NCI-H1105 (cell line): ENCODE measurements at places on chromosomes 11 and 22.

- peak; percentile 77 for DNase-seq
Observed at GRCh38 chr22:50218996-50219727, 18.4 kb downstream of the SELENOO start.

DNA sequence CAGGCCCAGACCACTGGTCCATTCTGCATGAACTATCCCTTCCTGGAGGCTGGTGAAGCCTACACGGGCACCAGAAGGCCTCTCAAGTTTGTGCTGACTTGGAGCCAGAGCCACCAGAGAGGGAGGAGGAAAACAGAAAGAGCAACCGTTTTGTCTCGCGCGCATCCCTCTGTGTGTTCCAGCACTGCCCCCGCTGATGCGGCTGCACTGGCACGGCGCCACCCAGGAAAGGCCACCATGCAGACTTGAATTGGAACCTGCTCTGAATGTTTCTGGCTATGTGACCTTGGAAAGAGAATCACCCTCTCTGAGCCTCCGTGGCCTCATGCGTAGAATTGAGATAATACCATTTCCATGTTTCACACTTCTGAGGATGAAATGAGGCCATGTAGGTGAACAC lies 7.4 kb upstream of the ACRV1 start:
- DNase-seq = no peak

DNA sequence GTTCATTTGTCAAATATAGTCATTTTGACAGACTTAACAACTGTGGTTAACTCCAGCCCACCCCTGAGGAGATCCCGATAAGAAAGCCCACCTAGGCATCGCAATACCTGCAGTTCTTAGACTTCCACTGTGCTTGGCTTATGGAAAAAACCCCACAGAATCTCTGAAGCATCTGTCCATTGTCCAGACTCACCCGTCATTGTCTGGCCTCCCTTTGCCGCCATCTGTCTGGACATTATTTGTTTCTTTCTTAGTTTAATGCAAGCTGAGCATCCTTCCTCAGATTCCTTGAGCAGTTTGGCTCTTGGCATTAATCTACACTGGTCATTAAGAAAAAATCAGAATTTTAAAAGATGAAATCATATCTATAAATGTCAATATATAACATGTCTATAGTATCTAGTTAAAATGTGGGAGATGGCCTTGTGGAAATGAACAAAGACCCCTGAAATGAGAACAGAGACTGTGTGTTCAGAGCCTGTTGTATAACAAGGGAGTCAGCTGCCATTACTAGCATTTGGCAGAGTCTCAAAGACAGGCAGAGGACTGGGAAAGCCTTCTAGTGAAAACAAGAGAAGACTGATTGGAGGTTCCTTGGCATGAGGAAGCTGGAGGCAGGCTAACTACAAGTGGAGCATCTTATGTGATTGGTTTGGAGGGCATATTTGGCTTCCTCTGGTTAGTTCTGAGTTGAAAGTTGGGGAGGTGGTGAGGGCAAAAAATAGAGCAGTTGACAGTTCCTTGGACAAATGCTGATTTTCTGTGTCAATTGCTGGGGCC lies 80.4 kb downstream of the SPON1 start:
- no peak for DNase-seq

DNA sequence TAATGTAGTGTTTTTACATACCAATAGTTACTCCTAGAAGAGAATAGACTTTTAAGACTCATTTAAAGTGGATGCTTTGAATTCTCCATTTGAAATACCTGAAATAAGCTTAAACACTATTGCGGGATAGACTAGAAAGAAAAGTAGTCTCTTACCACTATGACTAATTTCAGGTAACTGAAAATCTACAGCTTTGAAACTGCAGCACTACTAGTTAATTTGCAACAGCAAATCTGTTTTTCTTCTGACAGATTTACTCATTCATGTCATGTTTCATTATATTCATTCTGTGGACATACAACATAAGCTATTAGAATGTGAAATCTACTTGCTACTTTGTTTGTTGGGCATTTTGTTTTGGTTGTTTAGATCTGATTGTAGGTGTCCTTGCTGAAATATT lies 153.6 kb downstream of the MAML2 start:
- DNase-seq = no peak

DNA sequence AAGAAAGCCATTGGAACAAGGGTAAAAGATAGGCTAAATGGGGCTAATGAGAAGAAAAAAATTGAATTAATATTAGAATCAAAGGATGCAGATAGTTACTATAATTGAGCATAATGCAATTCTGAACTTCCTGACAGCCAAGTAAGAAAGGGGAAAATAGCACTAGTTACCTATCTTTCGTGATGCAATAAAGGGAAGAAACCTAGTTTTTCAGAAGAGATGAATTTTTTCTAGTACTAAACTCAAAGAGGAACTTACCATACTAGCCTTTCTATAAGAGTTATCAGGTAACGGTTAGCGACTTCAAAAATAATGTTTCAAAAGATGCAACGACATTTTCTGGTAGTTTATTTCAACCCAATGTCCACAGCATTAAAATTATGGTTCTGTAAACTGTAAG lies 8.8 kb upstream of the WT1 start:
- DNase-seq = no peak

DNA sequence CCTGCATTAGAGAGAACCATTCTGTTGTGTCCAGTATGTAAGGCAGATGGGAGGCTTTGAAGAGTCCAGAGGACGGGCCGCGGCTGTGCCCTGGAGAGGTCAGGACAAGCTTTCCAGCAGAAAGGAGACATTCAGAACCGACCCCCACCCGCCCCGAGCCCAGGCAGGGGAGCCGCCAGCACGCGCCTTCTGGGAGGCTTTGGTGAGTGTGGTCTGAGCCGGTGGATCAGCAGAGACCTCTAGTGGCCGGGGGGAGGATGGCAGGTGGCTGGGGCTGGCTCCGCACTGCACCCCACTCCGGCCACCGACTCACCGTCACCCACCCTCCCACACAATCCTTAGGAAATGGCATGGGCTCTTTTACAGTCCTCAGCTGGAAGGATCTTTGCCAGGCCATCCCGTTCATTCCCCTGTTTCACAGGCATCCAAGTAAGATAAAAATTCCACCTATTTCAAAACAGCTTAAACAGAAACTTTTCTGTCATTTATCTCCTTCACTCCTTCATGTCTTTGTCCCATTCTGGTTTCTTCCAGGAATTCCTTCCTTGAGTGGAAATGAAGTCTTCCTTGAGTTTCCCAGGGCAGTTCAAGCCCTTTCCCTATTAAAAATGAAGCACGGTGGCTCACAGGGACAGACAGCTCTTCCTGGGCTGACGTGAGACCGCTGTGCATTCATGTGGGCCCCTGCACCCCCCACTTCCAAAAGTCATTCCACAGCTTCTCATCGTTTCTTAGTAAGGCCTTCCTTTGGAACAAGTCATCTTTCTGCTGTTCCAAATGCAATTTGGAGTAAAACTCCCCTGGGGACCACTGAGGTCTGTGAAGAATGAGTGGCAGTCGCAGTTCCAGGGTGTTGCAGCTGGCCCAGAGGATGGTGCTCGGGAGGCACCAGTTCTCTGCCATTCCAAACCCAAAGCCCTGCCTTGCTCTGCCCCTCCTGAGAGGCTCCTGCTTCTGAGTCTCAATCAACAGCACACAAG lies 91.0 kb downstream of the FEZ1 start:
- peak; percentile 49 for DNase-seq

DNA sequence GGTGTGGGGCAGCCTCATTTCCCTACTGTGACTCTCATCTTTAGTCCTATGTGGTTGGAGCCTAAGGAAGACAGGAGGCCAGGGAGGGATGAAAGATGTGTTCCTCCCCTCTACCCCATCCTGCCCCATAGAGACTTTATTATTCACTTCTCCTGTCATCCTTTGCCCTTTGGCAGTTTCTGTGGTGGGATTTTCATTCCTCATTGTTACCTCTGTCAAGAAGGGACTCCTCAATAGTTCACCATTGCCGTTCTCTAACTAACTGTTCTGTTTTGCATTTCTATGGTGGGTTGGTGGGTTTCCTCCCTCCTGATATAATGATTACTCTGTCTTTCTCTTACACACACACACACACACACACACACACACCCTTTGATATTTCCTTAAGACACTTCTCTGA lies 202.3 kb downstream of the DSCAML1 start:
- no peak for DNase-seq

- DNase-seq = peak; percentile 20
Observed at GRCh38 chr11:2166091-2166851, 5.3 kb upstream of the INS start.

DNA sequence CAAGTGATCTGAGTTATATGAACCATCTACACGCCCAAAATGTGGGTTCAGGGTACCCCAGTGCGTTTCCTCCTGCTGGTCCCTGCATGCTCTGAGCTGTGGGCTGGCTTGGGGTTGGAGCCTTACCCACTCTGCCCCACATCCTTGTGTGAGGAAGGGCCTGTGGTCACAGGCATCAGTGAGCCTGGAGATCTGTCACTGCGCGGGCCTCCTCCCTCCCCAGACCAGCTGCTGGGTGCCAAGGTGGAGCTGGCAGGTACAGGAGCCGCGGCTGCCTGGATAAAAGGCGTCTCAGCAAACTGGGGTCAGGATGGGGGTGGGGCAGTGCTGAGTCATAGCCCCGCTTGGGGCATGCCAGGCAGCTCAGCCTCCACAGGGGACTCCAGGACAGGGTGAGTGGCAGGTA lies 17.9 kb downstream of the GNAZ start:
- DNase-seq = no peak

GRCh38 chr11:133238027-133238426 lies 294.3 kb downstream of the OPCML start:
- DNase-seq = no peak

GRCh38 chr11:75078233-75078632 lies 18.4 kb downstream of the OR2AT4 start:
- no peak for DNase-seq

- DNase-seq = no peak
Observed at GRCh38 chr11:68942095-68942620, 38.5 kb downstream of the IGHMBP2 start.

- no peak for DNase-seq
Observed at GRCh38 chr11:81989093-81989492, 744.6 kb downstream of the FAM181B start.

DNA sequence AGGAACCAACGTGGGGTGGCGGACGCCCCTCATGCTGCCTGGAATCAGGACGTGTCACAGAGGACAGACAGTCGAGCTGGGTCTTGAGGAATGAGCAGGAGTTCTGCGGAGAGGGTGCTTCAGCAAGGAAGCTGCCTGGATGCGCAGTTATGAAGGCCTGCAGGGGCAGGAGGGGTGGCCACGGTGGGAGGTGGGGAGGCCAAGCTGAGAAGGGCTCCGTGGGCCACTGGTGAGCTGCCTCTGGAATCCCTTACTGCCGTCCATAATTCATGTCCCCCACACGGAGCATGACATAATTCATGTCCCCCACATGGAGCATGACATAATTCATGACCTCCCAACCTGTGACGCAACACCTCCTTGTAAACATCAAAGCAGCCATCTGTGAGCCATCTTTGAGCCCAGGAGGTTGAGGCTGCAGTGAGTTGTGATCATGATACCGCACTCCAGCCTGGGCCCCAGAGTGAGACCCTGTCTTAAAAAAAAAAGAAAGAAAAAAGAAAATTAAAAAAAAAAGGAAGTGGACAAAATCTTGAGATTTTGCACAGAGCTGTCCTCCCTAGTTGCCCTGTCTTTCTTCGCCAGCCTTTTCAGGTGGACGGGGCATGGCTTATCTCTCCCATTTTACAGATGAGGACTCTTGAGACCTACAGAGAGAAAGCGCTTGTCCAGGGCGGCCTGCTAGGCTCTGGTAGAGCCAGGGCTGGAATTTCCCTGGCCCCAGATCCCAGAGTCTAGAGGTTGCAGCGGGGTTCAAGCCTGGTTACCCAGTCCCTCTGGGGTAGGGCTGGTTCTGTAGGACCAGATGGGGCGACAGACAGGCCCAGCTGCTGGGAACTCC lies 24.3 kb upstream of the PICK1 start:
- DNase-seq = no peak

DNA sequence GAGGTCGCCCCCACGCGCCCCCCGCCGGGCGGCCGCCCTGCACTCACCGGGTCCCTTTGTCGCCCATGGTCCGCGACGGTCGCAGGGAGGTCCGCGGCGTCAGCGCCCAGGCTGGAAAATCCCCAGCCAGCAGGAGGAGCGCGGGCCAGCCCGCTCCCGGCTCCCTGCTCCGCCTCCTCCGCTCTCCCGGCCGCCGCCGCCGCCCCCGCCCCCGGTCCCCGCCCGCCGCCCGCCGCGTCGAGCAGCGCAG lies at the start of gene ARRB1:
ARRB1 (minus strand) TSS at position 121 of the 250 bp plus-strand sequence; CDS start at position 67, 54 bp downstream.
- no peak for DNase-seq

DNA sequence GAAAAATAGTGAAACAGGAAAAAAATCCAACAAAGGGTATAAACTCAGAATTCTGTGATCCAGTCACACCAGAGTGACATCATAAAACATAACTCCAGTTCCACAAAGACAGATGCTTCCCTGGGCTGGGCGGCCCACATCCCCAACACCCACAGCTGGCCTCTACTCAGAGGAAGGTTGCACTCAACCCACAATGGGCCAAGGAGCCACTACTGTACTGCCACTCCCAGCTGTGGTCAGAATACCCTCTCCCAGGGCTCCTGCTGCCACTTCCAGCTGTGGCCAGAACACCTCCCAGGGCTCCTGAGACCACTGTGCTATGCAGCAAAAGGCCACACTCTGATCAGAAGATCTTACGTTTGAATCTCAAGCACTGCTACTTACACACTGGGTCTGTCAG lies 18.3 kb downstream of the SMCO4 start:
- DNase-seq = no peak

- DNase-seq = peak; percentile 68
Observed at GRCh38 chr11:17014833-17015626, 816 bp upstream of the PLEKHA7 start.

GRCh38 chr22:22698263-22698750 lies 53.9 kb downstream of the GGTLC2 start:
- DNase-seq = no peak

DNA sequence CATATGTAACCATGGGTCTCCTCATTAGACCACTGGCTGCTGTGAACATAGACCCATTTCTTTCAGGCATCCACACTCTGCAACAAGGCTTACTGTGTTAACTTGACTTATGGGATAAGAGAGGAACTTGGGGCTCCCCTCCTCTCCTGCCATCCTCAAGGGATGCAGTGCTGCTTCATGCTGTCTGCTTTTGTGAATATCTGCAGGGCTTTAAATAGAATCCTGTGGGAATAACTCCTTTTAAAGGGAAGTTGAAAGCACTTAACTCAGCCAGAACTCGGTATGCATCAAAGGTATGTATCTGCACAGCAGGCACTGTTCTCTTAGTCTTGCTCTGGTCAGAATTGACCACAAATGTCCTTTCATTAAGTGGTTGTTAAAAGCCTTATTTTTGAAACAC lies 222.5 kb upstream of the KIRREL3 start:
- no peak for DNase-seq

- DNase-seq = no peak
Observed at GRCh38 chr11:32671051-32671450, 87.4 kb downstream of the EIF3M start.

GRCh38 chr11:67662835-67663531 lies 11.4 kb downstream of the ALDH3B2 start:
- no peak for DNase-seq
